ENCODE measurements at places on chromosomes 7 and 10. TPM values are rescaled to one million over a fixed set of nuclear protein-coding genes. Genes with fewer than 3 reads are reported as not detected.

The SPDYE5 gene
- total RNA-seq: not detected

The SPDYE16 gene
- not detected for total RNA-seq

The EMX2 gene
- total RNA-seq: 0.75 TPM

The TLX1 gene
- total RNA-seq: not detected

The NEBL gene
- 28.7 TPM for total RNA-seq

The C7orf33 gene
- not detected for total RNA-seq

The PLEKHS1 gene
- total RNA-seq: not detected

The LIPM gene
- not detected for total RNA-seq

The ARHGEF5 gene
- total RNA-seq: 2.2 TPM

The FGL2 gene
- total RNA-seq: 0.54 TPM

The HOGA1 gene
- not detected for total RNA-seq

The TMEM236 gene
- 0.15 TPM for total RNA-seq

The ANXA8 gene
- total RNA-seq: not detected

The GLCCI1 gene
- total RNA-seq: 3.6 TPM

The ST8SIA6 gene
- total RNA-seq: not detected

The BRAT1 gene
- 43.6 TPM for total RNA-seq

The NCF1 gene
- not detected for total RNA-seq

The MOGAT3 gene
- total RNA-seq: not detected

The FAM25C gene
- not detected for total RNA-seq

The PRXL2A gene
- total RNA-seq: 13.2 TPM

The WEE2 gene
- not detected for total RNA-seq

The GOLGA7B gene
- total RNA-seq: not detected

The LEP gene
- not detected for total RNA-seq

The PALD1 gene
- 2.8 TPM for total RNA-seq

The AOC1 gene
- total RNA-seq: not detected

The FRAT1 gene
- 1.8 TPM for total RNA-seq

The FZD8 gene
- 2.4 TPM for total RNA-seq

The DOCK1 gene
- 38.4 TPM for total RNA-seq

Data from cardiac ventricle fibroblast (primary cell).